Mesenchymal stem cell (in vitro differentiated cells and primary cell): ENCODE measurements at places on chromosomes 11 and 22.

DNA sequence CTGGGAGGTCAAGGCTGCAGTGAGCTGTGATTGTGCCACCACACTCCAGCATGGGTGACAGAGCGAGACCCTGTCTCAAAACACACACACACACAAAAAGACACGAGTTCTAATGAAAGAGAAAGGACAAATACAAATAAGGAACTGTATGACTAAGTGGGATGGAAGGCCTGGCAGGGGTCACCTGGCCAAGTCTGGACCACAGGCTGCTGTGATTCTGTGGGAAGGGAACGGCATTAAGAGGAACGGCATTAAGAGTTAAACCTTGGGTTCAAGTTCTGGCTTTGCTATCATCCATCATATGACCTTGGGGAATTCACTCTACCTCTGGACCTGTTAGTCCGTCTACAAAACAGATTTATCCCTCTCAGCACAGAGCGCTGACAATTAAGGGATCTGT, 47.7 kb downstream of the LRFN4 start:
- DNase-seq = no peak

- DNase-seq = no peak
Measured at GRCh38 chr11:5258543-5259262, 4.1 kb upstream of the HBG2 start.

DNA sequence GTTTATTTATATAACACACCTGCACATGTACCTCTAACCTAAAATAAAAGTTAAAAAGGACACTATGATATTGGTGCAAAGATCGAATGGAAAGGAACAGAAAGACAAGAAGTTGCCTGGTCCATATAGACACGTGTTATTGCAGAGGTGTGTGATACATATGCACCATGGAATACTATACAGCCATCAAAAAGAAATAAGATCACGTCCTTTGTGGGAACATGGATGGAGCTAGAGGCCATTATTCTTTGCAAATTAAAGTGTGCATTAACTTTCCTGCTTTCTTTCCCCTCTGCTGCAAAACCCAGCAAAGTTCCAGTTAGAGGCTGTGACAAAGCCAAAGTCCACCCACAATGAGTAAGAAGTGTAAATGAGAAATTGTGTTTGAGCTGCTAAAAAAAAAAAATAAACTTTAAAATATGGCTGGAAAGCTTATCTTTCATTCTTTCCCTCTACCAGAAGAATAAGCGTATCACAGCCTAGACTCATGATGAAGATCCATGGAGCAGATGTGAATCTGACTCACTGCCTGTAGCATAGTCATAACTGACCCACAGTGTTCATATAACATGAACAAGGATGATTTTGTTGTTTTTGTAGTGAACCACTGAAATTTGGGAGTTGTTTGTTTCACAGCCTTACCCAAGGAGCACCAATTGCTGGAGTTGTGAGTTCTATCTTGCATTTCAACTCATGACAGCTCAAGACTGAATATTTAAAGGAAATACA, 9.6 kb downstream of the OR52K1 start:
- no peak for DNase-seq

- DNase-seq = peak; percentile 49
Measured at GRCh38 chr11:128448200-128448886, 139.0 kb downstream of the ETS1 start.

GRCh38 chr22:35852076-35852475, 134.4 kb downstream of the APOL5 start:
- no peak for DNase-seq
